ENCODE measurements at places on chromosomes 2 and 18.

- no peak for DNase-seq
These were observed 190.6 kb upstream of the SMIM21 start for GRCh38 chr18:75618146-75618545.

- DNase-seq, result no peak
These were observed 839.6 kb upstream of the ZEB2 start for GRCh38 chr2:145359561-145359960.

GRCh38 chr18:55252901-55253300, 293.6 kb upstream of the CCDC68 start:
- DNase-seq, result no peak

GRCh38 chr2:70078384-70078783, 8.9 kb upstream of the PCBP1 start:
- DNase-seq, result no peak

DNA sequence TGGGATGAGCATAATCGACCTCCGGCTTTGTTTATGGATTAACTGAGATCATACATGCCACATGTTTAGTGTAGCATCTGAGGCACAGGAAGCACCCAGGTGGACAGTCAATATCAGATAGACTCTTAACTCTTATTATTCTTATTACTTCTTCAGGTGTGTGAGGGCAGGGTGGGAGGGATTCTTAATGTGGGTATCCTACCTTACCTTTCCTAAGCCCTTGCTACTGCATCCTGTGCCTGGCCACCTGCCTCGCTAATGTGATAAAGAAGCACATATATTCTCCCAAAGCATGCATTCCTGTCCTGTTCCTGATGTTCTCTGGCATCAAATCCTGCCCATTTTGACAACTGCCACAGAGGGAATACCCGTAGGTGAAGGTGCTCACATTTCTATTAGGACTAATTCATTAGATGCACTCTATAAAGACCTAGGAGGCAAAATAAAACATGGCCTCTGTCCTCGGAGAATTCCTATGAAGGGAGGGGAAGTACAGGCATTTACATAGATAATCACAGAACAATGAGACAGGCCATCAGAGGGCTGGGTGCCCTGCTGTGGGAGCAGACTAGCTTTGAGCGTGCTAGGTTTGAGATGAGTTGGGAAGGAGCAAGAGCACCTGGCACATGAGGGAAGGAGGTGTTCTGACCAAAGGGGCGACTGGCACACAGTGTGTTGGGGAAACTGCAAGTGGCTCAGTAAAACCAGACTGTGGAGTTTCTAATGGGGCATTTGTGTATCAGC, 19.5 kb upstream of the CELF4 start:
- DNase-seq, result no peak

DNA sequence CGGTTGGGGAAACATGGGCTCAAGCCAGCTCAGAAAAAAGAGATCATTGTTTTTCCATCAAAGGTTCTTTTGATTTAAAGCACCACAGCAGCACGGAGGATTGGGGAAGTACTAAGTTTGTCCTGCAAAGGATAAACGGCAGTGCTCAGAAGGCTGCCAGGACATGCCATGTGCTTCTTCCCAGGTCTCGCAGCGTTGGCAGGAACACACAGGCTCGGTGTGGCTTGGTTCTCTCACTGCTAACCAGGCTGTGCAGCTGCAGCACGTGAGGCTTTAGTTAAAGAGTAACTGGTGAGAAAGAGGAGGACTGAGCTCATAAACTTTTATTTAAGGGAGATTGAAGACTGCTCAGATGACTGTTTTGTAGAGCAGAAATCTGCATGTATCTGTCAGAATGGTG, 264.3 kb downstream of the TSN start:
- no peak for DNase-seq

GRCh38 chr2:28234807-28235206, 157.9 kb upstream of the FOSL2 start:
- peak; percentile 37 for DNase-seq

- DNase-seq, result peak; percentile 62
These were observed 19.3 kb upstream of the CTIF start for GRCh38 chr18:48519431-48520100.

DNA sequence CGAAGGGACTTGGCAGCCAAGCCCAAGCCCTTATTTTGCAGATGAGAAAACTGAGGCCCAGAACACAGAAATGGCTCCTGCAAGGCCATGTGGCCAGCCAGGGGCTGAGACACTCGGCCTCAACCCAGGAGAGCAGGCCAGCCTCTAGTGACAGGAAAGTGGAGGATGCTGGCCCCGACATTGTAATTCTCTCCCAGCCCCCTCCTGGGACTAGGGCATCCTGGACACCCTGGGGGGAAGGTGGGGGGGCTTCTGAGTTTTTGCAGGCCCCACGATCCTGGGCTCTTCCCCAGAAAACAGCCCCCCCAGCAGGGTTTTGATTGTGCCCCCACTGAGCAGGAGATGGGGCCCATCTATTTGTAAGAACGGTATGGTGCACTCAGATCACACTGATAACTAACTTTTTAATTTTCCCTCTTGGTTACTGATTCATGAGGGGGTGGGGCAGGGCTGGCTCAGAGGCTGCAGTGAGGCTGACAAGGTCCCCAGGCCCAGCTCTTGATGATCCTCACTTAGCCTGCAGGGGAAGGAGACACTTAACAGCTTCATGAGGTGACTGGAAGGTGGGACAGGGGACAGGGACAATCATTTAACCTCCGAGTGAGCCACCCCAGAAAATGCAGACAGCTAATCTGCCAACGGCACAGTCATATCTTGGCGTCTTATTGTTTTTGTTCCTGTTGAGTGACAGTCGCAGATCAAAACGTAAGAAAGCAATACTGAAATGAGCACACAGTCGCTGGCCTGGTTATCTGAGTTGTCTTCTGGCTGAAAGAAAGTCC, 18.9 kb downstream of the SMAD7 start:
- no peak for DNase-seq
